ENCODE measurements at places on chromosomes 3 and 15. TPM values are rescaled to one million over a fixed set of nuclear protein-coding genes. Genes with fewer than 3 reads are reported as not detected.

Gene CHRFAM7A
- 0.17 TPM for total RNA-seq

Gene ERICH6
- 0.15 TPM for total RNA-seq

Gene MAGEF1
- 20.9 TPM for total RNA-seq

Gene EIF4E3
- 1.7 TPM for total RNA-seq

Gene CHRD
- 2.6 TPM for total RNA-seq

Gene CRTC3
- total RNA-seq: 12.4 TPM

Gene PIAS1
- total RNA-seq: 20.8 TPM

Gene CMTM8
- 0.17 TPM for total RNA-seq

Gene CPEB1
- 42.7 TPM for total RNA-seq

Gene NDUFB4
- 44.0 TPM for total RNA-seq

Gene VEPH1
- 91.0 TPM for total RNA-seq

Gene TNFSF10
- 9.7 TPM for total RNA-seq

Gene FOXL2
- not detected for total RNA-seq

Gene CIDEC
- 0.17 TPM for total RNA-seq

Measured in smooth muscle cell of trachea (primary cell).